ENCODE measurements at places on chromosomes 11 and 22. TPM values are rescaled to one million over a fixed set of nuclear protein-coding genes. Genes with fewer than 3 reads are reported as not detected.
A peak's percentile ranks its signal among the peaks of the same experiment; 100 is the strongest.

Gene KCNC1
- 0.20 TPM for total RNA-seq

Gene DGAT2
- total RNA-seq, result 60.5 TPM

Gene CCDC34
- total RNA-seq, result 7.5 TPM

Gene CASP4
- 50.9 TPM for total RNA-seq

Gene C11orf87
- 0.13 TPM for total RNA-seq

Gene MMP11
- 36.2 TPM for total RNA-seq

DNA sequence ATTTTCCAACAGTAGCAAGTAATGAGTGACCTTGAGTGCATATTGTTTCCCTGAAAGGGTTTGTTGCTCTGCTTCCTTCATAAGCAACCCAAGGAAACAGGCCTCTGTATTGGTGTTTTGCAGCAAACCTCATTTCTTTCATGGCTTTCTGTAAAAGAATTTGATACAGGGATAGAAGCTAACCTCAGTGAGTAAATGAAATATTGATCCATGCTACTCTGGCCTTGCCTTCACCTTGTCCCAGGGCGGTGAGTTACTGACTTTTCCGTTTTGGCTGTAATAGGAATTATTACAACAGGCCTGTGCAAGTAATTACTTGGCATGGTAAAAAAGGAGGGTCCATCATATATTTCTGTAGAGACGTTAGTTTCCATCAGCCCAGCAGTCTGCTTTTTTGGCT lies 130.9 kb upstream of the MPPED2 start:
- no peaks in the 10 kb centered on the region for H3K27me3 ChIP-seq
- no peaks in the 10 kb centered on the region for H3K36me3 ChIP-seq
- no peaks in the 10 kb centered on the region for H3K4me1 ChIP-seq
- H3K4me3 ChIP-seq, result no peak overlapping the region
- DNase-seq, result no peak

- H3K36me3 ChIP-seq, result no peaks in the 10 kb centered on the region
- no peak overlapping the region for H3K4me3 ChIP-seq
- no peak for DNase-seq
- H3K27me3 ChIP-seq, result peaks cover 19% of the 10 kb centered on the region
These were observed 137.8 kb downstream of the KIRREL3 start for GRCh38 chr11:126862664-126863243.

- peak overlapping the region; percentile 46 for H3K4me3 ChIP-seq
- H3K4me1 ChIP-seq, result peaks cover 23% of the 10 kb centered on the region
- H3K27me3 ChIP-seq, result no peaks in the 10 kb centered on the region
- peak; percentile 38 for DNase-seq
These were observed 1.0 kb downstream of the SUN2 start for GRCh38 chr22:38754751-38755154.

GRCh38 chr22:50329236-50329635 lies 2.4 kb upstream of the DENND6B start:
- DNase-seq, result no peak
- peaks cover 9% of the 10 kb centered on the region for H3K4me1 ChIP-seq
- no peaks in the 10 kb centered on the region for H3K36me3 ChIP-seq

Measured in hepatocyte (in vitro differentiated cells).